ENCODE measurements at places on chromosomes 12 and 14.

DNA sequence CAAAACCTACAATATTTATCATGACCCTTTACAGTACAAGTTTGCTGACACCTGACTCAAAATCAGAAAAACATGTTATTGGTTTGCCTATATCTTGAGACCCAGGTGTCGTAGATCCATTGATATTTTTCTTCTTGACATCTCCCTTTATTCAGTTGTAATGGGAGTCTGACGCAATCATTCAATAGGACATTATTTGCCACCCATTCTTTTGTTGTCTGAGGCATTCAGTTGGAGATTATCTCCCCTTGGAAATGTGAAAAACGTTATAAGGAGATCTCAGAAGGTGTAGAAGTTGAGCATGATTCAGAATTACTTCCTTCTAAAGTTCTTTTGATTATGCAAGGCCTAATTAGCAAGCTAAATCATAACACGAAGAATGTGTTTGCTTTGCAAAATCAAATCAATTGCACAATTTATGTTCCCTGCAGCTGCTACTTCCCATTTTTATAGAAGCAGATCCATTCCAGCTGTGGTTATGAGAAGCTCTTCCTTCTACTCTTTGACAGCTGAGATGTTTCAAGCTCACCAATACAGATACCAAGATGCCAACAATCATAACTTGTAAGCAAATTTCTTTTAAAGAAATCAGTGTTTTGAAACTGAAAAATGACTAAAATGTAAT, 228.2 kb upstream of the SYT1 start:
- DNase-seq = no peak

- no peak for DNase-seq
These were observed 341.6 kb upstream of the FKBP4 start for GRCh38 chr12:2453076-2453760.

DNA sequence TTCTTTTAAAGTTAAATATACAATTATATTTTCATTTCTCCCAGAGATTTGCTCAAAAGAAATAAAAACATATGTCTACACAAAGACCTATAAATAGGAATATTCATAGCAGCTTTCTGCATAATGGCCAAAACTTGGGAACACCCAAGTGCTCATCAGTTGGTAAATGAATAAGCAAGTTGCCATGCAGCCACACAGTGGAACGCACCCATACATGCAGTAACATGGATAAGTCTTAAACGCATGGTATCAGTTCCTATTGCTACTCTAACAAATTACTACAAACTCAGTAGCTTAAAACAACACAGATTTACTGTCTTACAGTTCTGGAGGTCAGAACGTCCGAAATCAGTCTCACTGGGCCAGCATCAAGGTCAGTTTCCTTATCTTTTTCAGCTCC, 78.5 kb downstream of the DPF3 start:
- DNase-seq = no peak

GRCh38 chr14:36517242-36518030, 2.6 kb downstream of the NKX2-1 start:
- no peak for DNase-seq

- no peak for DNase-seq
These were observed 86.7 kb downstream of the CALM1 start for GRCh38 chr14:90483571-90483974.

DNA sequence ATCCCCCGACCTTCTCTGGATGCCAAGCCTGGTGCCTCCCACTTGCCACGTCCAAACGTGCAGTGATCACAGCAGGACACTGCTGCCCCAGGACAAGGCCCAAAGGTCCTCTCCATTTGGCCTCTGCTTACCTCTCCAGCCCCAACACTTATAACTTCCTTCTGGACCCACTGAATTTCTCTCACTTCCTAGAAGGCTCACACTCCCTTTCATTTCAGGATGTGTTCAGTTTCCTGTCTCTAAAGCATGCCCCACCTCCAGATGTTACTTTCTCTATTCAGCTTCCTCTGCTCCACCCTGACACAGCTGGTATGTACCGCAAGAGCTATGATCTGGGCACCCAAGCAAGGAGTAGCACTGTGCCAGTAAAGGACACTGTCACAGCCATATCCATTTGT, 33.0 kb downstream of the CDKL1 start:
- no peak for DNase-seq

- no peak for DNase-seq
These were observed 137.7 kb downstream of the PLXNC1 start for GRCh38 chr12:94285943-94286582.

DNA sequence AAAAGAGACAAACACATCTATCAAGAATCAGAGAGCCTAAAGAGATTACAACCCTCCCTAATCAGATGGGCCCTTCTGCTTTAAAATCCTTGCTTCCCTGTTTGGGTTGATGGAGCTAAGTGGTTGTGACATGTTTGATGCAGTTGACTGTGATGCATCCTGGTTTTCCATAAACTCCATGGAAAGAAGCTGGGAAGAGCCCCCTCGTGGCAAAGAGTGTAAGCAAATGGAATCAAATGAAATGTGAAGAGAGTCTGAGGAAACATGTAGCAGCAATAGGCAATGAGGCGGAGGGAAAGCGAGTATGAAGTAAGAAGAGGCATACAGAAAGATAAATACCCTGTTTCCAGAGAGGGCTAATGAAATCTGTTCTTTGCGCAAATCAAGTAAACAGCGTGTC, 70.4 kb upstream of the SLCO1C1 start:
- no peak for DNase-seq

DNA sequence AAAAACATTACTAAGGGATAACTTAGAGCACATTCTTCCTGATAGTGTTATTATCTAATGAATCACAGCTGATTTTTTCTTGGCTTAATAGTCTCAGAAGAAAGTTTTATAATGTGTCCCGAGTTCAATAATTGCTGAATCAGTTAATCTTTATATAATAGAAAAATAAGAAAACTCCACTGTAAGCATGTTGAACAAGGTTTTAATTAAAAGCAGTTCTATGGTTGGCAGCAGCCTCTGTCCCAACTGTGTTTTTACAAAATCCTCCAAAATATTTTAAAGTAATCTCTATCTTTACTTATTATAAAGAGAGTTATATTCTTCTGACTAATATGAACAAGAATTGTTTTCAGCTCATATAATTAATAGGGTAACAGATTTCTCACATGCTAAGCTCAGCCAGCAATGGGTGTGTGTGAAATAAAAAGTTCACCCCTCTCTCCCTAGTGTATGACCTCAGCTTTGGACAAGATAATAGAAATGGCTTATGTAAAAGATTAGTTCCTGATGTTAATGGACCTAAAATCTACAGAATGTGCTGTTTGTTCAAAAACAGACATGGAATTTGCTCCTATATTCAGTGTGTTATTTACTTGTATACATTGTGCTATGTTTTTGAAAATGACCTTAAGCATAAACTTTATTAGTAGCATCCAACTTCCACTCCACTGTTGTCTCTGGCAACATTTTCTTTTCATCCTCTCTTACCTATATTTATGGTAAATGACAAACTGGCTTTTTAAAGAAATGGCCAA, 67.1 kb upstream of the DCN start:
- no peak for DNase-seq

DNA sequence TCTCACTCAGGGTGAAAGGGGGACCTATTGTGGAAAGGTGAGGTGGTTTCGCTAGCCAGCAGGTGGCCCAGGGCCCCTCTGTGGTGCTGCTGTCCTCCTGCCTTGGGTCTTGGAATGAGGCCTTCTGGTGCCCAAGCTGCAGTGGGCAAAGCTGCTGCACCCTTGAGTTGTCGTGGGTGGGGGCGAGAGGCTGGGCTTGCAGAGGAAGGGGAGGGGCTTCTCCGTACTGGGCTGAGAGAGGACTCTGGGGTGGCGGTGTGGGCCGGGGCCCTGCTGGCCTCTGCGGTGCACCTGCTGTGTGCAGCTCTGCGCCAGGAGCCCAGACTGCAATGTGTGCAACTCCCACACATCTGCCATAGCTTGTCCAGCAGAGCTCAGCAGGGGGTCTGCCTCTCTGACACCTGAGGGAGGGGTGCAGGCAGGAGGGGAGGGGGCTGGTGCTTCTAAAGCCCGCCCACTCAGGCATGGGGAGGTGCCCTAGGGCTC, 145.8 kb downstream of the KIF26A start:
- no peak for DNase-seq
